ENCODE measurements at places on chromosomes 12 and 14.

DNA sequence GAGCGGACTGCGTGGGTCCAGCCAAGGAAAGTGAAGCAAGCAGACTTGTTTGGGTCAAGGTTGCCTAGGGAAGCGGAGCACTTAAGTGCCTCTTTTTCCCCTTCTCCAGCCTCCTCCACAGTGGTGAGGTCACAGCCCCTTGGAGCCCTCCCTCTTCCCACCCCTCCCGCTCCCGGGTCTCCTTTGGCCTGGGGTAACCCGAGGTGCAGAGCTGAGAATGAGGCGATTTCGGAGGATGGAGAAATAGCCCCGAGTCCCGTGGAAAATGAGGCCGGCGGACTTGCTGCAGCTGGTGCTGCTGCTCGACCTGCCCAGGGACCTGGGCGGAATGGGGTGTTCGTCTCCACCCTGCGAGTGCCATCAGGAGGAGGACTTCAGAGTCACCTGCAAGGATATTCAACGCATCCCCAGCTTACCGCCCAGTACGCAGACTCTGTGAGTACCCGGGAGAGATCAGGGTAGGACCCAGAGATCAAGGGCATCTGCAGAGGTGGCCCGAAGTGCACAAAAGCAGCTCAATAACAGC, at the start of gene TSHR:
Gene TSHR (plus strand): TSS at position 206 of the 526 bp plus-strand sequence. CDS start 60 bp downstream, at position 266.
- no peak for DNase-seq

- DNase-seq, result no peak
Observed at GRCh38 chr12:52673713-52674432, 6.3 kb downstream of the KRT1 start.

GRCh38 chr12:116656306-116656705, 81.6 kb downstream of the SPRING1 start:
- DNase-seq, result no peak

DNA sequence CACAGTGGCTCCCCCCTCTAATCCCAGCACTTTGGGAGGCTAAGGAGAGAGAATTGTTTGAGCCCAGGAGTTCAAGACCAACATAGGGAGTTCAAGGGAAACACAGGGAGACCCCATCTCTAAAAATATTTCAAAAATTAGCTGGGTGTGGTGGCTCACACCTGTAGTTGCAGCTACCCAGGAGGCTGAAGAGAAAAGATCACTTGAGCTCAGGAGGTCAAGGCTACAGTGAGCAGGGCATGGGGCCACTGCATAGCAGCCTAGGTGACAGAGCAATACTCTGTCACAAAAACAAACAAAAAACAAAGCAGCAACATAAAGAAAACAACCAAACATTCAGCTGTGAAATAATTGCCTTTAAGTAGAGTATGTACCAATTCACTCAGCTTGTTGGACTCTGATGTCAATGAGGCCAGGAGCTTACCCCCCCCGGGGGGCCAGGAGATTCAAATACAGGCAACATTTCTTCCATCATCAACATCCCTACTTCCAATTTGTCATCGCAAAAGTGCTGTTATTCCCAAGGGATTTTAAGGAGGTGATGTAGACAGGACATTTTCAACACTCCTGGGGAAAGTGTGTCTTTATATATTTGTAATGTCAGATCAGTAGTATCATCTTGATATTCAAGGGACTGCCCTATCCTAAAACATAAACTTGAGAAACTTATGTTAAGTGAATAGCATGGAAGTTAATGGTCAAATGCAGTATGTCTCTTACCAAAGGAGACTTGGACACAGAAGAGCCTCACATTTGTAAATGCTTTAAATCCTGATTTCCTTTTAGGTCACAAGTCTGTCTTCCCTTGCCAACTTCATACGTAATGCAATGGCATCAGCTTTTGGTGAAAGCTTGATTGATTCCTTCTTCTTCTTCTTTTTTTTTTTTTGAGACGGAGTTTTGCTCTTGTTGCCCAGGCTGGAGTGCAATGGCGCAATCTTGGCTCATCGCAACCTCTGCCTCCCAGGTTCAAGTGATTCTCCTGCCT, 40.6 kb upstream of the AEBP2 start:
- no peak for DNase-seq

- no peak for DNase-seq
Observed at GRCh38 chr14:58969951-58970751, 218.3 kb upstream of the DAAM1 start.

- DNase-seq, result no peak
Observed at GRCh38 chr14:99119554-99120525, 152.2 kb downstream of the BCL11B start.

DNA sequence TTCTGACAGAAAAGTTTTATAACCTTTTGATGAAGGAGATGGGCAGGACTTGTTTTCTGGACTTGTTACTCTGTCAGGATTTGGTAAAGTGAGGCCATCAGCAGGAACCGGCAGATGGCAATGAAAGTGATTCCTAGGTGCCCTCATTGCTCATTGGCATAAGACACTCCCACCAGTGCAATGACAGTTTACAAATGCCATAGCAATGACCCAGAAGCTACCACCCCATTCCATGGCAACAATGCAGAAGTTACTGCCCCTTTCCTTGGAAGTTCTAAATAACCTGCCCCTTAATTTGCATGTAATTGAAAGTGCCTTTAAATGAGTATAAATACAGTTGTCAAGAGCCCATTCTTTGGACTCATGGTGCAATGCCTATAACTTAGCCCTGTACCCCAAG, 222.6 kb downstream of the CEP128 start:
- DNase-seq, result no peak

GRCh38 chr12:117040496-117040895, 58.7 kb downstream of the TESC start:
- DNase-seq, result no peak

- DNase-seq, result no peak
Observed at GRCh38 chr12:50824914-50825313, 17.8 kb upstream of the TMPRSS12 start.

DNA sequence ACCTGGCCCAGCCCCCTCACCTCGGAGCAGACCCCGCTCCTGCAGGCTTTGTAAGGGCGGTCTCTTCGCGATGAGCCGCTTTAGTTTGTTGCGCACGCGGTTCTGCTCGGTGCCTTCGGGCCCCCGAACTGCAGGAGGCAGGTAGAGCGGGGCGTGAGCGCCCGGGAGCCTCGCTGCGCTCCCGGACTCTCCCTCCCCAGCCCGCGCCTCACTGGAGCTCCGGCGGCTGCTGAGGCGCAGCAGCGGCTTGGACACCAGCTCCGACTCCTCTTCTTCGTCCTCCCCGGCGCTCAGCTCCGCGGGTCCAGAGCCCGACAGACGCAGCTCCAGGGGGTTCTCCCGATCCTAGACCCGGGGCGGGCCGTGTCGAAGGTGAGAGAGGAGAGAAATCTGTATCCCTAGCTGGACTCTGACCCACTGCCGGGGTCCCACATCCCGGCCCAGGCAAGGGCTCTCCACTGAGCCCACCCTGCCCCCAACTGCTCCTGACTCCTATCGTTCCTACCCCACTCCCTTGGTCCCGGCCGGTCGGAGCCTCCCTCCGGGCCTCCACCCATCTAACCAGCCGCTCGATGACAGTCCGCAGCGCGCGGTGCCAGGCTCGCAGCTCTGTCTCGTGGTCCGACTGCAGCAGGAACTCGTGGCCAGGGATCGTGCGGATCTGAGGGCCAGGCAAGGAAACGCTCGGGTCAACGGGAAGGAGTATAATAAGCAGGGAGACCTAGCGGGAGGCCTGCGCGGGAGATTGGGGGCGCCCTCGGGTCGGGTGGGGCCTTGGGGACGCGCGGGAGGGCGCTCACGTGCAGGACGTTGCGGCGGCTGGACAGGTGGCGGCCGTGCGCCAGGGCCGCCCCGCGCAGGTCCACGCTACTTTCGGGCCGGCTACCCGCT, 4.2 kb downstream of the ARHGAP9 start:
- DNase-seq, result no peak

DNA sequence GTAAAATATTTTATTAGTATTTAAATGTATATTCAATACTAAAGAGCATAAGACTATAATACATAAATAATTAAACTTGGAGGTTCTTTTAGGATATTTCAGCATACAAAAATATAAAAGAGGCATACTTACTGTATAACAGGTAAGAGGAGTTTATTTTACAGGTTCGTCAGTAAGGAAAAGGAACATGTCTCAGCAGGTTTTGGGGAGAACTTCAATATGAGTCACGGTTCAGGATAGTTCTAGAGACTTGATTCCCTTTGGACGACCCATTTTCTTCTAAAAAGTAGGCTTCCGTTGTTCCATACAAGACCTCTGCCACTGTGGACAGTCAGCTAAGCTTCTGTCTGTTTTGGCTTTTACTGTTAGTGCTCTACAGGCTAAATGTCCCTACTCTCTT, 181.1 kb downstream of the ALX1 start:
- DNase-seq, result no peak

- DNase-seq, result no peak
Observed at GRCh38 chr14:94161981-94162380, 12.1 kb upstream of the PPP4R4 start.

DNA sequence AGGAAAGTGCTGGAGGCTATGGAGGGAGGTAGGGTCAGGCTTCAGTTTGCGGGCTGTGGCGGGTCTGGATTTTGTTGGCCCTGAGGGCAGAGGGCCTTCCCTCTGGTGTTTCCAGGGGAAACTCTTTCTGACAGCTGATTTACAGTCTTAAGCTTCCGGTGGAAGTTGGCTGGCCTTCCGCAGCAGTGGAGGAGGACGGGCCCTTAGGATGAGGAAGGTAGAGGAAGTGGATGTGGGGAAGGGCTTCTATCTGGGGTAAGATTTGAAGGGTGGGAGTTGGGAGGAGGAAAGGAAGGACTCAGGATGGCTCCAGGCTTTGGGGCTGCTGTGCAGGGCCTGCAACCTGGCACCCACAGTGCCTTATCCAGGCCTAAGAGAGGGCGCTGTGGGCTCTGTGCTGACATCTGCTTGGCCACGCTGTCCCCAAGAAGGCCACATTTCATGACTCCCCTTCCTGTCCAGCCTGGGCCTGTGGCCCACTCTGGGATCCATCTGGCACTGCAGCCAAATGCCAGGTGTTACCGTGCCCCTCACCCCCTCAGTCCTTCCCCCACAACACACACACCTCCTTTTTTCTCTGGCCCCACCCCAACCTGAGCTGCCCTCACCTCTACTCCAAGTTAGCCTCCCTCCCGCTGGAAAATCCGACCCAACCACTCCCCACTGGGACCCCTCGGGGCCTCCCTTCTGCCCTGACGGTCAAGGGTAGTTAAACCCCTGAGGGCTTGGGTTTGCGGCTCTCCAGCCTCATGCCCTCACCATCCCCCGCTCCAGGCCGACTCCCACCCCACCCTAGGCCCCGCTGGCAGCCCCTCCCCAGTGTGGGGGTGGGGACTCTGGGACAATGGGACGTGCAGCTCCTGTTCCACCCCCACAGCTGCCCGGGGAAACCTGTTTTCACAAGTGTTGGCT, 7.7 kb upstream of the PPP1R13B start:
- no peak for DNase-seq

- no peak for DNase-seq
Observed at GRCh38 chr14:54322701-54323337, 74.0 kb upstream of the CDKN3 start.

- DNase-seq, result peak; percentile 81
Observed at GRCh38 chr14:66507722-66508546, at the start of gene GPHN. TSS of gene GPHN (plus strand) at chr14:66508147.

- DNase-seq, result no peak
Observed at GRCh38 chr12:45350861-45351260, 135.0 kb downstream of the ANO6 start.

DNA sequence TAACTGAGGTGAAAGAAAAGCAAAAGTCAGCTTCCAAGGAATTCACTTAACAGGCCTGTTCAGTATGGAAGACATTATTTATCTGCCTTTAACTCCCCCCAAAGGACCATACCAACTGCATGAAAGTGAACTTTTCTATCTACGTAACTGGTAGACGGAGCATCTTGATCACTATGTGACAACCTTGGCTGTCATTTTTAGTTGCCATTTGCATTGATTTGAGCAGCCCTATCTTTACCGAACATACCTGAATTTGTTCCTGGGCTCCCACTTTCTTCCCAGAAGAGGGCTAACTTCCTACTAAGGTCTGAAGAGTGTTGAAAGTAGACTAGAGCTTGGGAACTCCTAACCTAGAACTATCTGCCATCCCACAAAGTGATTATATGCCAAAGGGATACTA, 9.4 kb downstream of the SRSF9 start:
- DNase-seq, result no peak

DNA sequence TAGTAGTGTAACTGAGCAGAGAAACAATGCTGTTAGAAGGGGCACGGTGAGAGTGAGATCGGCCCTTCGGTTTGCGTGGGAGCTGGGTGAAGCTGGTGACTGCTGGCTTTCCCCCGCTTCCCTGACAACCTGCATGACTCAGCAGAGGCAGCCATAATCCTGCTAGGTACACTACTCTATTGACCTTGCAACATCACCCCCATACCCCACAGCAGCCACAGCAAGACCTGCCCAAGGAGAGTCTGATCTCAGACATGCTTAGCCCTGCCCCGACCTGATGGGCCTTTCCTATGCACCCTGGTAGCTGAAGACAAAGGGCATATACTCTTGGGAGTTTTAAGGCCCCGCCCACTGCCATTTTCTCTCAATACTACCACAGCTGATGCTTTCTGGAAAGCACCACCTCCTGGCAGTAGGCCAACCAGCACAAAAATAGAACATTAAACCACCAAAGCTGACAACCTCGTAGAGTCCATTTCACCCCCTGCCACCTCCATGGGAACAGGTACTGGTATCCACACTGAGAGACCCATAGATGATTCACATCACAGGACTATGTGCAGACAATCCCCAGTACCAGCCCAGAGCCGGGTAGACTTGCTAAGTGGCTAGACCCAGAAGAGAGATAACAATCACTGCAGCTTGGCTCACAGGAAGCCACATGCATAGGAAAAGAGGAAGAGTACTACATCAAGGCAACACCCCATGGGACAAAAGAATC, 75.9 kb upstream of the RGS6 start:
- DNase-seq, result no peak

- no peak for DNase-seq
Observed at GRCh38 chr12:78204926-78205325, 374.2 kb downstream of the NAV3 start.

- no peak for DNase-seq
Observed at GRCh38 chr12:122943196-122943595, 23.1 kb downstream of the ABCB9 start.

DNA sequence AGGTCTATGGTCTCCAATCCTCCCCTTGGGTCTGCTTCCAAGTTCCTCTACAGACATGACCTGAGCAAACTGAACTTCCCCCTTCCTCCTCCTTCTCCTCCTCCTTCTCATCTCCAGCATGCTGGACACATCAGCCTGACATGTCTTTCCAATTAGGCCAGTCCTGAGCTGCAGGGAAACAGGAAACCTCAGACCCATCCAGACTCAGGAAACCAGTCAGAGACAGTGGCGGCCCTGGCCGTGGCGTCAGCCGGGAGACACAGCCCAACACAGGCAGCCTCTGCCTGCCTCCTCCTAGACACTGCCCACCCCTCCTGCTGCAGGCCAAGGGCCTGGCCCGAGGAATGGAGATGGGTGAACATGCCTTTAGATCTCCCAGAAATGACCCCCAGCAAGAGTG, 468.8 kb downstream of the BCL11B start:
- DNase-seq, result no peak

- DNase-seq, result no peak
Observed at GRCh38 chr12:48961331-48961730, 4.0 kb upstream of the ARF3 start.

DNA sequence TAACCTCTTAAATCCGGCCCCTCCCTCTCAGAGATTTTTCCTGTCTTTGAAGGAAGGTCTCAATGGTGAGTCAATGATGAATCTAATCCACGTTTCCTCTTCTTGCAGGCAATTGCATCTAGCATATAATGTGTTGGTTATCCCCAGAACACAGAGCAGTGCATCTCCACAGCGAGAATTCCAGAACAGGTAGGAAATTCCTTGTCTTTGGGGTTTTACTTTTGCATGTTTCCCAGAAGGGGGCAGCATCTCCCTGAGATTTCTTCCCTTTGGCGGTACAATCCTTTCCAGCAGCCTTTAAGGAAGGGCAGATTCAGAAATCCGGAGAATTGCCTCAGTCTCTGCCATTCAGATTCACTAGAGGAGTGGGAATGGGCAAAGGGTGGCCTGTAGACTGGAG, 128.0 kb downstream of the KCNA5 start:
- no peak for DNase-seq
